ENCODE measurements at places on chromosomes 6 and 20.

- no peak for DNase-seq
Observed at GRCh38 chr20:4127344-4127743, 112.0 kb upstream of the RNF24 start.

DNA sequence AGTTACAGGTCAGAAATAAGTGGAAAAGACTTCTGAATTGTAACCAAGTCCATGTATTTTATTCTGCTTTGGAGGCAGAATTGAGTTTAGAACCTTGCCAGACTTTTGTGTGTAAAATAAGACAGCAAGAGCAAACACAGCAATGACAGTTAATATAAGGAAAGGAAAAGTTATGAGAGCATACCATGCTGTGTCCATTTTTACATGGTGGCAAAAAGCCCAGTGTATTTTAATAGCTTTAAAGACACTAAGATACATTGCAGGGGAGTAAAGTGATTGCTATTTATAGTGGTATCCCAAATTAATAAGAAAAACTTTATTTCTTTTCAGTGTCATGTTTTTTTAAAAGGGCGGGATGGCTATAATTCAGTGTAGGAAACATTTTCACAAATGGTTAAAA, 45.2 kb downstream of the CDC5L start:
- DNase-seq = no peak

GRCh38 chr20:9955646-9956045, 79.1 kb upstream of the ANKEF1 start:
- no peak for DNase-seq

- DNase-seq = no peak
Observed at GRCh38 chr6:89596484-89596883, 42.1 kb downstream of the LYRM2 start.

DNA sequence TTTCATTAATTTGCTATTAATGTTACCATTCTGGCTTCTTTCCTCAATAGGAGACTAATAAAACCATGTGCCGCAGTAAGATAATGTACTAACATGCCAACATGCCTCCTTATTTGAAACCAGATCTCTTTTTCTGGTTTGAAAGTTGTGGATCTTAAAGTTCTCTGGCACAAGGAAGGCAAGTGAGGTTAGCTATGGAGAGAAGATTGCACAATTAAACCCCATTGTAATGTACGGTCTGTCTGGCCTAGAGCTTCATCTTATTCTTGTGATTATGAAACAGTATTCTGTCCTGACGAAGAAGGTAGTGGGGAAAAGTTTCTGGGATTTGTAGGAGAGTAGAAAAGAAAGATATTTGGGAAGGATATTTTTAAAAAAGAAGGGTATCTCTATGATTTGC, 68.4 kb downstream of the EYA4 start:
- no peak for DNase-seq

GRCh38 chr6:160178271-160178670, 56.7 kb downstream of the SLC22A1 start:
- DNase-seq = no peak

DNA sequence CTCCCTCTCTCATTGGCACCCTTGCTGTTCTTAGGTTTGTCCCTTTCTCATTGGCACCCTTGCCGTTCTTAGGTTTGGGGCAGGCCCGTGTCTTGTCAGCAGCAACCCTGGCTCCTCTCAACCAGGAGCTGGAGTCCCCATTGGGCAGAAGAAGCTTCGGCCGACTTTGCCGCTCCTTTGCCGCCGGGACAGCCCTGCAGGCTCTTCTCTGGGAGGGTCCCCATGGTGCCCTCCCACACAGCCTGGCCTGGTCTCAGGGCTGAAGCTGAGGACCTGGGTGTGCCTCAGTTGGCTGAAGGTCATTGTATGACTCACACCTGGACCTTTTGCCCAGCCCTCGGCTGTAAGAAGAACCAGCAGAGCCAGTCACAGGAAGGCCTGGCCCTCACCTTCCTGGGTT, 59.6 kb downstream of the PPP1R14C start:
- no peak for DNase-seq

DNA sequence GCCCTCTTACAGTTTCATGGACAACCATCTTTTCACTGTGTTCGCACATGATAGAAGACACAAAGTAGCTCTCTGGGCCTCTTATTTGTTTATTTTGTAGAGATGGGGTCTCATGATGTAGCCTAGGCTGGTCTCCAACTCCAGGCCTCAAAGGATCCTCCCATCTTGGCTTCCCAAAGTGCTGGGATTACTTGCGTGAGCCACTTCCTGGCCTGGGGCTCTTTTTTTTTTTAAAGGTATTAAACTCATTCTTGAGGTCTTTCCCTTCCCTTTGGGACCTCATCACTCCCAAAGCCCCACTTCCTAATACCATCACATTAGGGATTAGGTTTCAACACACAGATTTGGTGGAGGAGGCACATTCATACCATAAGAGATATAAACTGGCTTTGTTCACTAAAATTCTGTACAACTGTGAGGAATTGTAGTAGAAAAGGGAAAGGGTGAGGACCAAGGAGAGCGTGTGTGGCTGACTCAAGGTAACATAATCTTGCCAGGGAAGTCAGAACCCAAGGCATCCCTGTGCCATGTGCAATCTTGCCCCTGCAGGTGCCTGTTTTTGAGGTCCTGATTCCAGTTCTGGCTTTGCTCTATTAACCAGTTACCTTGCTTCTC, 45.5 kb downstream of the EIF2S2 start:
- no peak for DNase-seq

DNA sequence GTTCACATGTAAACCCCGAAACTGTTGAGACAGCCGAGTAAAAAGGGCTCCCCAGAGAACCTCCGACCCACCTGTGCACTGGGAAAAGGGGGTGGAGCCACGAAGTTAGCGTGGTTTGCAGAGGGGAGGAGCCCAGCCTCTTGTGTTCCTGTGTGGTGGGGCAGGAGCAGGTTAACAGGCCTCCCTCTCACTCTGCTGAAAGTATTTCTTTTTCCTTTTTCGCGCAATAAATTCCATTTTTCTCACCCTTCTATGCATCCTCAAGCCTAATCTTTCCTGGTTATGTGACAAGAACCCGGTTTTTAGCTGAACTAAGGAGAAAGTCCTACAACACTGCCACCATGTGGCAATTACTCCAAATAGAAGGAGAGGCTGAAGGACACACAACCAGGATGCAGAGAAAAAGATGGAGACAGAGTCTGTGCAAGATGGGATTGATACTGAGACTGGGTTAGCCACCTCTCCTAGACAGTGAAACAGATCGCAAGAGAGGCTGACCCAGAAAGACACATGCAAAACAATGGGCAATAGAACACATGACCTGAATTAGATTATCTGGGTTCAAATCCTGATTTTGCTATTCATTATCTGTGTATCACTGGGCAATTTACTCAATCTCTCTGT, 168.7 kb upstream of the PRSS16 start:
- DNase-seq = peak; percentile 75

DNA sequence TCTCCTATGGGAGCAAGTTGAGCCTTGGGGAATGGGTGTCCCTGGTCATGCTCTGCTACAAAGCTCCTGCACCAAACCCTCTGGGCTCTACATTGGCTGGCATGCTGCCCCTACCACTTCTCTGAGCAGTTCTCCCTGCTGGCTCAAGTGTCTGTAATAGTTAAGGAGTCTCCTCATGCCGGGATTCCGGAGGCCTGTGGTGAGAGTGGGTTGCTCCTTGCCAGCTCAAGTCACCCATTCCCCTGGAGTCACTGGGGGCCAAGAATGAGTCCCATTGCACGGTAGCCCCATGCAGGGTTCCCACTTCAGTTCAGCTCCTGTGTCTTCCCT, 173.9 kb downstream of the PRDM13 start:
- DNase-seq = no peak

DNA sequence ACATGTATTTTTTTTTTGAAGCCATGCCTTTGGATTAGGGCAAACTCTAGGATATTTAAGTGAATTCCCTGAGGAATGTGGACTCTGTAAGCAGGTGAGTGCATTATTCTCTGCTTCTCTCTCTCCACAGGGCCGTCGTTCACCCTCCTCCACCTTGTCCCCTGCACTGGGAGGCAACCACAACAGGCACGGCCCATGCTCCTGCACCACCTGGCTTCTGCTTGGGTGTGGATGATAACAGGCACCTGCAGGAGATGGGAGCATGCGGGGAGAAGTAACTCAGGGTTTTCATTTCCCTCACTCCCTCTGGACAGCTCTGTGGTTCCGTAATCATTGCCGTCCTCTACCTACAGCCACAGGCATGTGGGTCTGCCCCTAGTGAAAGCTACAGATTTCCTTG, 43.4 kb downstream of the HLA-C start:
- no peak for DNase-seq

- no peak for DNase-seq
Observed at GRCh38 chr20:31740208-31740607, 1.1 kb downstream of the TPX2 start.

DNA sequence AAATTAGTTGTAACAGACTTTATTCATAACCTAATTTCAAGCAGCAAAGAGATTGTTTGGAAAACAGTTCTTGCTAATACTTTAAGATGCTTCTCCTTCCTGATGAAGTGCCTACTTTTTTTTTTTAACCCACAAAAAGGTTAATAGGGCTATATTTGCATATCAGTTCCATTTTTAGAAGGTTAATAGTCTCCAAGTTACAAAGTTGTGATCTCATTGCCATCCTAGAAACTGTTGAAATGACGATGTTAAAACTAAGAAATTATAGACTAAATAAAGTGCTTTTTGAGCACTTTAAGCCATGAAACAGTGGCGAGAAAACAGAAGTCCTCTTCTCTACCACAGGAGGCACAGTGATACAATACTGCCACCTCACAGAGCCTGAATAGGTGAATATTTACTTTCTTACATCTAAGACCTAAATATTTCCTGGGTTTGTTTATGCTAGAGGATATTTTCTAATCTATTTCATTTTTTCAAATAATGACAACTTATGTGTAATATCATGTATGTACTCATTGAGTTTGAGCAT, 5.3 kb downstream of the RNF144B start:
- DNase-seq = no peak

DNA sequence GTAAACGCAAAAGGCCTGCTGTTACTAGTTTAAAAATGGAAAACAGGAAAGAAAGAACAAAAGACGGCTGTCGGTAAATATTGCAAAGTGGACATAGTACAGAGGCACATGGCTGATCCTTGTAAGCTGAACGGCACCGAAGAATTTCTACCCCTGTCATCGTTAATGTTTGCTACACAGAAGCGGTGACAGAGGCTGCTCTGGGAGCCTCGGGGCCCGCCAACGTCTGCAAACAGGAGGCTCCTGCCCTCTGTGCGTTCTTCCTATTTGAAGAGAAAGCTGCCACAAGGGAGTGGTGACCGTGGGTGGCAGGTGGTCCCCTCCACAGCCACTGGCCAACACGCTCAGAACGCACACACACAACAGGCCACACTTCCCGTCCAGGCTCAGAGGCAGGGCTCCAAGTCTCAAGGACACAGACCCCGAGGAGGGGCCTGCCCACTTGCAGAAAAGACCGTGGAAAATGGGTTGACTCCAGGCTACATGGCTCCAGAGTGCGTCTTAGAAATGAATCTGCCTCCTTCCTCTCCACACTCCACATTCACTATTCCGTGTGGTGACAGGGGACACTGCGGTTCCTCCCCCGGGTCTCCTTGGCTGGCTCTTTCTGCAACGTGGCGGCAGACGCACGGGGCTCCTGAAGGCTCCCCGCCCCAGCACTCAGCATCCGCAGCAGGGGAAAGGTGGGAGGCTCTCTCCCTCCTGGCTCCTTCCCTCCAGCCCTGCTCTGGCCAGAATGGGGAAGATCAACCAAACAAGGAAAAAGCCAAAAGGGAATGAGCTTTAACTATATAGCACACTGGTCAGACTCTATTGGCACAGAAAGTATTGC, 64.5 kb downstream of the GMPR start:
- no peak for DNase-seq

- DNase-seq = no peak
Observed at GRCh38 chr6:79608334-79609224, 22.6 kb upstream of the SH3BGRL2 start.

DNA sequence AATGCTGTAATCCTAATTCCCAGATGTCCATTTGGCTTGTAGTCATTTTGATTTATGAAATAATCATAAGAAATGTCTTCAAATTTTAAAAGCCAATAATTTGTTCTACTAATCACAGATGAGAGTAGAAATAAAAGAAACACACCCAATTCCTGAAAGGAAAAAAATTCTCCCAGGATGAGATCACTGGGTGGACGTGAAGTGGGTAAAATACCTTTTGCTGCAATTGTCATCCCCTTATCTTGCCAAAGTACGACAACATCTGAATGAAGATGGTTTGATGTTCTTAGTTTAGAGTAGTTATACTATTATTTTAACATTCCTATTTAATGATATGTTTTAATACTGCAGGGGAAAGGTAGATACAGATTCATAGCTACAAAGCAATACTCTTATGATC, 33.7 kb downstream of the MTHFD1L start:
- no peak for DNase-seq

DNA sequence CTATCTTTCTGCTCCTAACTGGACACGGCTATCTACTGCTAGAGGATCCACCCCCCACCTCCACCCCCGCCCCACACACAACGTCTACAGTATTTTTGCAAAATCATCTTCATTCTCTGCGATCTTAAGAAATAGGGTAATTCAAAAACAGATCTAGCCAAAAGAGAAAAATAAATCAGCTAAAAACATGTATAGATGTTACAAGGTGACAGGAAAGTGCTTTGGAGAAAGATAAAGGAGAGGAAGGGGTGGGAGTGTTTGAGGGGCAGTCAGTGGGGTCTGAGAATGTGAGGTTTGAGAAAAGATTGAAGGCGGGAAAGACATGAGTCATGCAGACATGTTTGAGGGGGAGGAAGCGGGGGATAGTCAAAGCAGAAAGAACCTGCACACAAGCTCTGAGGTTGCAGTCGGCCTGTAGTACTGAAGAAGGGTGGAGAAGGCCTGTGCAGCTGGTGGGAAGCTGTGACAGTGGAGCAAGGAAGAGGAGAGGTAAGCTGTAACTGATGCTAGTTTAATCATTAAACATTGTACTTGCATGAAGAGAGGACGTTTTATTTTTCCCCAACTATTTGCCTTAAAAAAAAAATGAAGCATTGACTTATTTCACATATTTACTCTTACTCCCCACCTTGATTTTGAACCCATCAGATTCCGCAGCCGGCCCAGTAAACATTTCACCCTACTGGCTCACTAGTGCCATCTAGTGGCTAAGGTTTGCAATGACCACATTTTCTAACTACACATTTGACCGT, 332.6 kb downstream of the ADGRB3 start:
- DNase-seq = peak; percentile 74

DNA sequence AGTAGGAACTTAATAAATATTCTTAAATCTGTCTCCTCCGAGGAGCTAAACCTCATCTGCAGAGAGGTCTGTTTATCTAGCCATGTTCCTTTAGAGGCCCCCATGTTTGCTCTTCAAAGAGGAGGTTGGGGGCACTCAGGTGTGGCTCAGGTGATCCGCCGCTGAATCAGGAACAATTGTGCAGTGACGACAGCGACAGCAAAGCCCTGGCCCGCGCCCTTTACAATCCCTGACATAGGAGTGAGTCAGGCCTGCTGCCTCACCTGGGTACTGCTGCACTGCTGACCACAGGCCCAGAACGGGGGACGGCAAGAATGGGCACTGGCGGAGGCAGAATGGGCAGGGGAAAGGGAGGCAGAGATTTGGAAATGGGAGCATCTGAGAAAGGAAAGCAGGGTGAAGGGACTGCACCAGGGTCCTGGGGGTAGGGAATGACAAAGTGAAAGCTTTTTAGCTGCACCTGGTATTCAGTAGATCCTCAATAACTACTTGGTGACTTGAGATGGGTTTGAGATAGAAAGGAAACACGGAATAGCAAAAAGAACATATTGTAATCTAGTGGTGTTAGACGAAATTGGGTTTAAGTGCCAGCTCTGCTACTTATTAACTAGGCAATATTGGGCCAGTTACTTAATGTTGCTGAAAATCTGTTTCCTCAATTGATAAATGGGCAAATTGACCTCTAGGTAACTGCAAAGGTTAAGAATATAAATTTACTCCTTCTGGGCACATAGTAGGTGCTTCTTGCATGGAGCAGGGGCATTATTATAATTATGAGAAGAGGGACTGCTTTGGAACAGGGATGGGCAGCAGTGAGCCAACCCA, 5.4 kb upstream of the IER3 start:
- DNase-seq = no peak
